Activated CD4-positive, alpha-beta memory T cell treated with anti-CD3 and anti-CD28 coated beads, Interleukin-2, amount 10 ng/mL, durations not matched to agents 7 days and 5 days (primary cell): ENCODE measurements at places on chromosomes 4 and X.

DNA sequence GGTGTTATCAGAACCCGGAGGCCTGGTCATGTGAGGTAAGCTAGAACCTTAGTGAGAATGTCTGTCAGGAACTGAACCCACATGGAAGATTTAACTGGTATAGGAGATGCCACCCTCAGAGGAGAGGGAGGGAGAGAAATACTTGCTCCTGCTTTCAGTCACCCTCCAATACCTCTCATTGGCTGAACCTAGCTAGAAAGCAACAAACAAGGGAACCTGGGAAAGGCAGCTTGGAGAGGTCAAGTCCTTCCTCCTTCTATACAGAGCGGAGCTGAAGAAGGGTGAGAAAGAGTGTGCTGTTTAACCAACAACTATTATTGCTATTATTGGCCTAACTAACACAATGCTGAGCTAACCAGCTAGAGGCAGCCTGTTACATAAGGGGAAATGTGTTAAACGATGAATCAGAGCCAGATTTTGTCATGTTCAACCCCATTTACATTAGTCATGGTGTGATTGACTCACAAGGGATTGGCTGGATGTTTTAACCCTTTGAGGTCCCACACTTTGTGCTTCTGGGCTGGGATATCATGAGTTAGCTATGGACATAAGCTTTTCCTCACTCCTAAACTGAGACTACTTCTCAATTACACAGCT is 96.5 kb upstream of the ESX1 start:
- DNase-seq = no peak

GRCh38 chr4:86595426-86595805 is 1.3 kb downstream of the PTPN13 start:
- DNase-seq = no peak

DNA sequence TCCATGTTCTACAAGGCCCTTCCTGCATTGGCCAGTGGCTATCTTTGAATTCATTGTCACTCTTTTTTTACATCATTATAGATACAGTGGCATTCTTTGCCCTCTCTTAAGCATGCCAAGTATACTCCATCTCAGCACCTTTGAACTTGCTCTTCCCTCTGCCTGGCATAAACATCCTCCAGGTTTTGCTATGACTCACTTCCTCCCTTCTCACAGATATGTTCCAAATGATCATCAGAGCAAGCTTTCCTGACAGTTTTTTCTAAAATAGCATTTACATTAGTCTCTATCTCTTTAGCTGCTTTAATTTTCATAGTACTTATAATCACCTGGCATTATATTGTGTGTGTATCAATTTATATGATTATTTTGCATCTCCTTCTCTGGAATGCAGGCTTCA is 553.3 kb upstream of the MAGEB2 start:
- DNase-seq = no peak

- DNase-seq = no peak
Measured at GRCh38 chr4:106766519-106766918, 269.6 kb downstream of the DKK2 start.

GRCh38 chr4:83149865-83150652 is 35.5 kb upstream of the PLAC8 start:
- DNase-seq = no peak

- DNase-seq = no peak
Measured at GRCh38 chrX:17495052-17495451, 120.1 kb downstream of the NHS start.

DNA sequence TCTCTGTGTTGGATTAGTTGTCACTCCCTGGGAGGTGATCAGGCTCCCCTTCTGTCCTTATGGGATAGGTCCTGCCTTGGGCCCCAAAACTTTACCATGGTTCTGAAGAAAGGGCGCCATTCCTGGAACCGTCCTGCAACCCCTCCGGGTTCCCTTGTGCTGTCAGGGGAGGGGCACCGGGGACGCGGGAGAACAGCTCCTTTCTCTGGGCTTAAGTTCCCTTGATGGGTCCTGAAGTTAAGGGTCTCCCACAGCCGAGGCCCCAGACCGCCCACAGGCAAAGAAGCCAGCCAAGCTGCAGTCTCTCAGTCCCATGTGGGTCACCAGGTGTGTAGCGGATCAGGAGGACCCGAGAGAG is 44.8 kb downstream of the UGT2A3 start:
- no peak for DNase-seq

GRCh38 chrX:44871114-44871645 is 1.8 kb upstream of the KDM6A start:
- no peak for DNase-seq

DNA sequence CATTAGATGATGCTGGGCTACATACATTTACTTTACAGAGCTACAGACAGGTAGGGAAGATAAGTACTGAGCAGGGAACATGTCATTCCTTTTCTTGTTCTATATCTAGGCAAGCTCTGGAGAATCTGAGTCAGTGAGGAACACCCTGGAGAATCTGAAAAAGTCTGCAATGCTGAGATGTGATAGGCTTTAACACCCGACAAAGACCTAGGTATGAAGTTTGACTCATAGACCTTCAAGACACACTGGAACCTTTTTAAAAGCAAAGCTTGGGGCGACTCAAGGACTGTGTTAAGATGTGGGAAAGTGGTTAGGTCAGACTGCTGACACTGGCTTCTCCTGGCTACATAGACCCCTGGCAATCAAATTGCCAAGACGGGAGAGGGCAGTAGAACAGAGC is 42.8 kb downstream of the OSTC start:
- no peak for DNase-seq

- no peak for DNase-seq
Measured at GRCh38 chrX:8679550-8679949, 52.4 kb downstream of the ANOS1 start.

GRCh38 chrX:112164420-112164819 is 81.8 kb upstream of the TRPC5 start:
- no peak for DNase-seq

- DNase-seq = no peak
Measured at GRCh38 chr4:154560419-154560801, 2.4 kb upstream of the FGB start.

GRCh38 chr4:145539671-145540070 is 58.0 kb downstream of the SMAD1 start:
- no peak for DNase-seq

DNA sequence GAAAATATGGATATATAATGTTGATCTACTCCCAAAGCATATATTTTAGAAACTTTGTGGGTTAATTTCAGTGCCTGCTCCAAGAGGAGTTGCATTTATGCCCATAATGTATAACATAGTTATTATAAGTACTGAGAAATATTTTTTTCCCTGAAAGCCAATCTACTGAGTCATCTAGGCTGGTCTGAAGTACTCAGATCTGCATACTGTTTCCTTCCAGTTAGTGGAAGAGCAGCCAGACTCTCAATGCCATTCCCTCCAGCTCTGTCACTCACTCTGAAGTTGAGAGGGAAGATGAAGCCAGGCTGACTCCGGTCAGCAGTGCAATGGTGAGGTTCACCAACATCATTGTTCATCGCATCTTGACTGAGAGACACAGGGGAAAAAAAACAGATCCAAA is 505.1 kb downstream of the PPARGC1A start:
- DNase-seq = no peak

DNA sequence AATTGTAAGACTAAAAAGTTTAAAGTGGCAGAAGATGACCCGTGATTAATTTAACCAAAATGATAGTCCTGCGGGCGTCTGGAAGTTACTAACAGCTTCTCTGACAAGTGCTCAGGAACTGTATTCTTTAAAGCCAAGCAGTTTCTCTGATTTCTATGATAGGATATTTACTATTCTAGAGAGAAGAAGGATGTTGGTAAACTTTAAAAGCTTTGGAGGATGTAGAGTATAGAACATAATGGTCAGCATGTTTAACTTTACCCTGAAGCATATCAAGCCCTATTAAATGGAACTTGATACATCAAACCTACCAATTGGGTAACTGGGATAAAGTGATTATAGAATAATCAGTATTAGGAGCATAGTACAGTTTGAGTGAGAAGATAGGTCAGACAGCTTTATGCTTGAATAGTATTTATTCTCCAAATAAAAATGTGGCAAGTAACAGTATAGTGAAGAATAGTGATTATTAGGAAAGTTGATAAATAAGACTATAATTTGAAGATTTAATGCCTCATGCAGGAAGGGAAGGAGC is 1.8 kb downstream of the STIM2 start:
- DNase-seq = no peak

GRCh38 chr4:133137571-133137970 is 11.5 kb upstream of the PCDH10 start:
- no peak for DNase-seq

DNA sequence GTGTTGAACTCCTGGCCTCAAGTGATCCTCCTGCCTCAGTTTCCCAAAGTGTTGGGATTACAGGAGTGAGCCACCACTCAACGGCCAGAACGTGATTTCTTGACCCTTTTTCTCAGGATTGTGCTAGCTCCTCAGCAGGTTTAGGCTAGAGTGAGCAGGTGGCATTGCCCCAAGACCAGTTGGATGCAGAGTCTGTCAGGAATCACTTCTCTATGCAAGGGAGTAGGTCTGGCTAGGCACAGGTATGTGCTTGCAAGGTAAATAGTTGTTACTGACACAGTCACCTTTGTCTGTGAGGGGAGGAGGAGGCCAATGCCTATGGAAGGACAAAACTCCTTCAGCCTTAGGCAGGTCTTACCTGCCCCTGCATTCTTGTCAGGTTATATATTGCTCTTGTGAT is 24.2 kb downstream of the SLC25A5 start:
- DNase-seq = no peak

GRCh38 chr4:122531514-122531913 is 75.0 kb upstream of the IL2 start:
- DNase-seq = no peak

- DNase-seq = no peak
Measured at GRCh38 chrX:47481160-47481559, 1.9 kb downstream of the ZNF41 start.

GRCh38 chr4:152304220-152304619 is 231.7 kb downstream of the FBXW7 start:
- no peak for DNase-seq

DNA sequence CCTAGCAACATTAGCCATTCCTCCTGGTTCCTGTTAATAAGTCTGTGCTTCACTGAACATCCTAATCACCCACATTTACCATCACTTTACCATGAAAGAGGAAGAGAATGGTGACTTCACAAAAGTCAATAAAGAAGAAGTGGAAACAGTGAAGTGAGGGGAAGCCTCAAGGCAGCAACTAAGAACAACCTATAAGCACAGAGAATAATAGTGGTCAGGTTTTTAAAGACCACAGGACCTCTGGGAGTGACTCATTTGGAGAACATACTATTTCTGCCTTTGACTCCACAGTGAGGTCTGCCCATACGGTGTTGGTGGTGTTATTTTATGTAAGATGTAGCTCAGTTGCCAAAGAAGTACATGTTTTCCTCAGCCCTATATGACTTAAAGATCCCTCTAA is 86.0 kb upstream of the TET2 start:
- DNase-seq = no peak

GRCh38 chr4:168769416-168769815 is 240.6 kb downstream of the CBR4 start:
- DNase-seq = no peak
